ENCODE measurements at places on chromosomes 5 and 9.

GRCh38 chr9:113823421-113823820 is 52.7 kb upstream of the ZNF618 start:
- DNase-seq = peak; percentile 9

GRCh38 chr9:129166623-129167557 is 11.2 kb downstream of the IER5L start:
- peak; percentile 82 for DNase-seq

DNA sequence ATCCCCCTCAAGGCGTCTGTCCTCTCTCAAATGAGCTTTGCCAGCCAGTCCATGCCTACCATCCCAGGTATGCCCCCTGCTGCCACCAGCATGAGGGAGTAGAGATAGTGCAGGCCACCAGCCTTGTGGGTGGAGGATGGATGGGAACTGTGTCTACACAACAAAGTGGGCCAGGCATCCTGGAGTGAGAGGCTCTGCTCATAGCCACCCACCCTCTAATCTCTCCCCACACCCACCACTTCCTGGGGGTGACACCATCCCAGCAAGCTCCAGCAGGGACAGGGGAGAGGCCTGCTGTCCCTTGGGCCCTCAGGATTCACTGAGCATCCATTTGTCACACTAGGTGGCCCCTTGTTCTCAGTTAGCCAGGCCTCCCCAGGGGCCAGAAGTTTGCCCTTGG is 25.5 kb upstream of the FOXI1 start:
- no peak for DNase-seq

GRCh38 chr5:138979684-138980280 is 104.6 kb upstream of the LRRTM2 start:
- no peak for DNase-seq

DNA sequence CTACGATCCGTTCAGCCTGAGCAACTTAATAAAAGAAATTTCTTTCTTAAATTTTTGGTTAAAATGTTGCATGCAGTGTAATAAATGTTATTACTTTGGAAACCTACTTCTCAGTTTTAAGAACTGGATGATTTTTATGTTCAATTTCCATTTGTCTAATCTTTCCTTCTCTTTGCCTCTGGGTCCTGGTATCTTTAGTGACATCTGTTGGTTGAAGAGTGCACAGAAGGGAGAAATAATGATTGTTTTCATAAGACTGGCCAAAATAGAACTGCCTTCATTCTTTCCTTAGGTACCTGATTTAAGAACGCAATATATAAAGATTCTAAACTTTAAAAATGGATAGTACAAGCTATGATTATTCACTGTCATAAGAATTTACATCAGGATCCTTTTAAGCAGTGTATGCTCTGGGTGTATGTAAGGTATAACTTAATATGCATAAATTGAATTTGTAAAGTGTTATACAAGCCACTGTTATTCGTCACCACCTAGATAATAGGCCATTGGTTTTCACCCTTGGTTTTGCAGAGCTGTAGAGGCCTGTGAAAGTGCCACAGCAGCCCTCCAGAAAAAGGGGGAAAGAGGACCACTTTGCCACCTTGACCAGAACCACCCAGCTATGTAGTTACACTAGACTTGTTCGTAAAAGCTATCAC is 82.8 kb upstream of the TLX3 start:
- no peak for DNase-seq

- DNase-seq = peak; percentile 63
Measured at GRCh38 chr5:59799668-59800346, 93.7 kb downstream of the PDE4D start.

- peak; percentile 47 for DNase-seq
Measured at GRCh38 chr5:110625376-110625999, 101.0 kb downstream of the TMEM232 start.

DNA sequence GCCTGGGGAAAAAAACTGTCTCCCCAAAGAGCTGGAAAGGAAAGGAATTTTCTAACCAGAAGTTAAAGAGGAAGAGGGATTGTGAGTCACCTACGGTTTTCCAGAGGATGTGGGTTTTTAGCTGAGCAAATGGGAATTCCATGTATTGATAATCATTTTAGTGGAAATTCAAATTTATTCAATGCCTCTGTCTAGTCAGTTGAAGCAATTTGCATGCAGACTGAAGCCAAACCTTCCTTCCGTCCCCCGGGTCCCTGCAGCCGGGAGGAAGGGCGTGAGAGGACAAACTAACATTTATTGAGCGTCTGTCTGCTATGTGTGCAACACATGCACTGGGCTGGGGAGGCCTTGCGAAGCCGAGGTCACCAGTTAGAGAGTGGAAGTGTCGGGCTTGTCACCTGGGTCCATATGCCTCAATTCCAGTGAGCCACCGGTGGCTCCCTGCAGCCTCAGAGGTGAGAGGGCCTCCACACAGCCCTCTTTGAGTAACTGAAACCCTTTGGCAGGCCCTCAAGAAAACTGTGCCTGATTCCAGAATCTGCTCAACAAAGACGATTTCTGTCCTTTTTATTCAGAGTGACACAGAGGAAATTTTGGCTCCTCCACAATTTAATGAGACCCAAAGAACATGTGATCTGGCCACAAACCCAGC is 70.3 kb downstream of the COL27A1 start:
- DNase-seq = peak; percentile 61

DNA sequence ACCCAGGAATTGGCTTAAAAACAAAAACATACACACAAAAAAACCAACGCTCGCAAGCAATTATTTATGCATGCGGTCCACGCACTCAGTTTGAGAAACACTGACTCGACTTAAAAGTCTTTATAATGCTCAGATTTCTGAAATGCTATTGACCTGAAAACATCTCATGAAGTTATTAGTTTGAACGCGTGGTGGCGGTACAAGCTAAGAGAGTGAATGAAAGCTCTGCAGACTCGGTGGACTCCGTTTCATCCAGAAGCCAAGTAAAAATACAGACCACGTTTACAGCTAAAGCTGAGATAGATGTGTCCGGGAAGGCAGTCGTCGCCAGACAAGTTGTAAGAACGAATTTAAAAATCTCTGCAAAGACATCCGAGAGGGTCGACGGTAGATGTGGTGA is at the start of gene PCDHB6:
Gene PCDHB6 (plus strand): TSS at position 246 of the 400 bp plus-strand sequence. CDS start 201 bp downstream, outside the sequence.
- peak; percentile 6 for DNase-seq

GRCh38 chr9:33510262-33511183 is 13.5 kb upstream of the ANKRD18B start:
- DNase-seq = peak; percentile 65

- DNase-seq = no peak
Measured at GRCh38 chr9:78562021-78562420, 265.1 kb downstream of the PSAT1 start.

- peak; percentile 12 for DNase-seq
Measured at GRCh38 chr5:159642379-159642778, 273.9 kb upstream of the ADRA1B start.

DNA sequence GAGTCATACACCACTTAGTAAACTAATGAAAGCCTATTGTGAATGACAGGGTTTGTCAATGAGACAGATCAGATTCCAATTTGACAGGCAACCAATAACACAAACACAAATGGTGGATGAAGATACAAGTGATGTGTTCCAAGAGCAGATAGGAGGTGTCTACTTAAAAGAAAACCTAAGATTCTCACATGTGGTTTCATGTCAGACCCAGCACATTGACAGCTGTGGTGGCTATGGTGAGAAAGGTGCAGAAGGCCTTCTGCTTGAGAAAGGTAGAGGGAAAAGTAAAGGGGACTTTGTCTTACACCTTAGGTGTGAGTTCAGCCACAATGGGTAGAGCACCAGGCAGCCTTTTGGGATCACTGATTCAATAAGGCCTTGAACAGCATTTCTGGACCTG is 11.2 kb downstream of the ANKRD31 start:
- DNase-seq = no peak

DNA sequence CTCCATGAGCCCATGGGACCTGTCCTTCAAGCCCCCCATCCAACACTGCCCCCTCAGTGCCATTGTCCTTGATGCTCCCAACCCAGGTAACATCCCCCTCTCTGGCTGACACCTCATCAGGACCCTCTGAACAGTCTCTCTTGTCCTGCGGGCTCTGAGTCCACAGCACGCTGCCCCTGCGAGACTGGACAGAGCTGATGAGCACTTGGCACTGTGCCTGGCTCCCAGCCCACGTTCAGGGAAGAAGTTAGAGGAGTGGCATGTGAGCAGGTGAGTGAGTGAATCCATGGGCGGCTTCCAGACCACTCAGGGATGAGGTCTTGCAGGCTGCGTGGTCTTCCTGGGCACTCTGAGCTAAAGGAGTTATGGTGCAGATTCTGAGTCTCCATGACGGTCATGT is 70.7 kb downstream of the PAX5 start:
- no peak for DNase-seq

DNA sequence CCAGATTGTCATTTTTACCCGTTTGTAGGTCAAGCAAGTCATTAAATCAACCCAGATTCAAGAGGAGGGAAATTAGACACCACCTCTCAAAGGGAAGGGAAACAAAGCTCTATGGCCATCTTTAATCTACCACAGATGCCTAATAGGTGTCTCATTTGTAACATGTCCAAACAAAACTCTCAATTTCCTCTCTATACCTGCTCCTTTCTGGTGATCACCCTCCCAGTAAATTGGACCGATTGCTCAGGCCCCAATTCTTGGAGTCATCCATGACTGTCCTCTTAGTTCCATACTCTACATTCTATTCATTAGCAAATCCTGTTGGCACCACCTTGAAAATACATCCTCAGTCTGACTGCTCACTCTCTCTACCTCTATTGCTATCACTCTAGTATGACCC is 22.1 kb upstream of the UGCG start:
- no peak for DNase-seq

- peak; percentile 39 for DNase-seq
Measured at GRCh38 chr5:55671975-55672374, 40.1 kb downstream of the SLC38A9 start.

DNA sequence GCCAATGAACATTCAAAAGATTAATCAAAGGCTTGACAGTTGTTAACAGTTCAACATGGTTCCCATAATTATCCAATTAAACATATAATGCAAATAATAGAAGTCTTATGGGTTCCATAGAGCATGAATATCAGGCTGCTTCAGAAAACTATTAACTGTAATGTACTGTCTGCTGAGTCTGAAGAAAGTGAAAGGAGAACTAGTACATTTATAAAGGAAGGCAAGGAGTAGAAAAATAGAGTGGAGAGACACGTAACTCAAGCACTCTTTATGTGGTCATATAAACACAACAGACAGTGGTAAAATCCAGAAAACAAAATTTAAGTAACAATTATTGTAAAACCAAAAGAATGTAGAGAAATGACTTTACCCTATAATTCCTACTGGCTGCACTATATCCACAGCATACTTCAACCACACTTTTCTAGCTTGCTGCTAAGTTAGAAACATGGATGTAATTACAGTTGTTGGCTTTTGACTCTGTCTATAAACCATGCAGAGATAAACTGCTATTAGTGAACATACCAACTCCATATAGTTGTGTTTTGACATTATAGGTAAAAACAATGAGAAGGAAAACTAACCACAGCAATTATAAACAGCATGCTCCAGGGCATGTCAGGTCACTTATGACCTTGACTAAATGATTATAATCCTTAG is 32.7 kb downstream of the NFIB start:
- peak; percentile 33 for DNase-seq

DNA sequence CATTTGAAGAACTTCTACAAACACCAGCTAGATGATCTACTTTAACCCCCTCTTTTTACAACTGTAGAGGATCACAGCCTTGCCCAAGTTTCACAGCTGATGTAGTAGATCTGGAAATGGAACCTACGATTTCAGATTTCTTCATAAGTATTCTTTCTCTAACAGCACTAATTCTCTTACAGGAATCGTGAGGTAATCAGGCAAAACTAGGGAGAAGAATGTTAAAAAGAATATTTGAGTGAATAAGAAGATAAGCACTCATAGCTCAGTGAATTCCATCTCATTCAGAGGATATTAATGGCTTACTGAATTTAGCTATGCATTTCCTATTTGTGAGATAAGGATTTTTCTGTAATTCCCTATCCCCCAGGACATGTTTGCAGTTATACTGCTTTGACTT is 42.1 kb downstream of the NADK2 start:
- peak; percentile 23 for DNase-seq

DNA sequence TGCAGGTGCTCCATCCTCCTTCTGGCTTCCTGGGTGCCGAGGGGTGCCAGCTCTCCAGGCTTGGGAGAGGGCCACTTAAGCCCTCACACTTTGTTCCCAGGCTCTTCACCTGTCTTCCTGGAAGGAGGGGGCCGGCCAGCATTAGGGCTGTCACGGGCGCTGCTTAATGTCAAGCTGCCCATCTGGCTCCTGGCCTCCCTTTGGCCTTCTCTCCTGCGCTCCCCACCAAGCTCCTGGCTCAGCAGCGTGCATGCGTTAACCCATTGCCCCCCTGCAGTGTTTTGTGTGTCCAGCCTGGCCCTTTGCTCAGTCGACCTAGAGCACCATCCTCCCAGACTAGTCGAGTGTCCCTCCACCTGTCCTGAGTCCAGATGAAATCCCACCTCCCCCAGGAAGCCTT is 21.3 kb downstream of the NTNG2 start:
- no peak for DNase-seq

GRCh38 chr5:22050931-22051330 is 802.2 kb downstream of the CDH12 start:
- no peak for DNase-seq

DNA sequence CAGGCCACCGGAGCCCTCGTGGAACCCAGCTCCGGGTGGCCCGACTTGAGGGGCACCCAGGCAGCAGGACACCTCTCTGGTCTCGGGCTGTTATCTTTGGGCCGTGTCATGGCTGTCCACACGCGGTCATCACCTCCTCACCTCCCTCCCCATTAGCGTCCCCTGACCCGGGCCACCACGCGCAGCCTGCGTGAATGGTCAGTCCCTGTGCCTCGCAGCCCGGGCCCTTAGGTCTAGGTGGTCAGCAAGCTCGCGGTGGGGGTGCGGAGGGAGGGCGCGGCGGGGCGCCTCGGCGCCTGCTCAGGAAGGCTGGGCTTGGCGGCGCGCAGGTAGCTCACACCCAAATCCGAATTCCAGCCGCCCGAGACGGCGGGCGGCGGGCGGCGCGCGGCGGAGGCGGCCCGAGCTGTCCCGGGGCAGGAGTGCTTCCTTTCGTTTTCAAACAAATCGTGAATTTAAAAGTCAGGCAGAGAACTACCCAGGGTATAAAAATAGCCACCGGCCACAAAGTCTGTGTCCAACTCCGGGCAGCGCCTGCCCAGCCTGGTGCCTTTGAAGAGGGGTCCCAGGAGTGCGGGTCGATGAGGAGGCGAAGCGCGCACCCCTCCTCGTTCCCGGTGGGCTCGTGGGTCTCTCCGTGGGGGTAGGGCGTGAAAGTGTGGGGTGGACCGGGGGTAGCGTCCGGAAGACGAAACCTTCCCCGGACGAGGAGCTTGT is 1.0 kb upstream of the RXRA start:
- DNase-seq = peak; percentile 48

GRCh38 chr5:118461436-118461835 is 526.9 kb downstream of the DTWD2 start:
- DNase-seq = no peak
